Eye (tissue), 1 donor: ENCODE measurements at places on chromosomes 6 and 20.

DNA sequence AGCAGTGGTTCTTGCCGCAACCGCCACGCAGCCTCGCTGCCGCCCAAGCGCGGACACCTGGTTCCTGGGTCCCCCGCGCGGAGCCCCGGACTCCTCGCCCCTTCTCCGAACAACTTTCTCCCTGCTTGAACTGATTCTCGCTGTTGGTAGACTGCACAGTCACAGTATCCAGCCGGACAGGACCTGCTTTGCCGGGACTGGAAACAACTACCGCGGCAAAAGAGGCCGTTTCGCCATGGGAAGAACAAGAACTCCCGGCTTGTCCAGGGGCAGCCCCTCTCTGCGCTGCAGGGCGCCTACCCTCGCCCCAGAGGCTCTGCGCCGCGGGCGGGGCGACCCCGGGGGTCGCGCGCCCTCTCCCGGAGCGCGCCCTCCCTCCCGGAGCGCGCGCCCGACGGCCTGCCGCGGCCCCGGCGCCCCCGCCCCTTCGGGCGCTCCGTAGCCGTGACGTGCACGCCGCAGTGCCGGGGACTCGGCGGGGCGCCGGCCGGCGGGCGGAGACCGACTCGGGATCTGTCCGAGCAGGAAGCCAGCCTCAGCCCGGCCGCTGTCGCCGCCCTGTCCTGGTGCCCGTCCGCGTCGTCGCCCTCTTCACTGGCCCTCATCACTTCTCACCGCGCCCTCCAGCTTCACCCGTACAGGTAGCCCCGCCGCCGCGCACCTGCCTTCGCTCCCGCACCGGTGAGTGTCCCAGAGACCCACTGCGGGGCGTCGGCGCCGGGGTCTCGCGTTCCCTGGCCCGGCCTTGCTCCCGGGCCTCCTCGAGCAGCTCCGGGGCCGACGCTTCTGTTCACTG is at the start of gene MYO6:
Gene MYO6, plus strand, starts transcription at position 497 of the 796 bp plus-strand sequence. CDS start 68,309 bp downstream, outside the sequence.
- peak; percentile 87 for DNase-seq

- no peak for DNase-seq
These were observed 20.1 kb upstream of the PLEKHG1 start for GRCh38 chr6:150579611-150580010.

GRCh38 chr6:118544105-118544504 is 4.0 kb upstream of the PLN start:
- no peak for DNase-seq

DNA sequence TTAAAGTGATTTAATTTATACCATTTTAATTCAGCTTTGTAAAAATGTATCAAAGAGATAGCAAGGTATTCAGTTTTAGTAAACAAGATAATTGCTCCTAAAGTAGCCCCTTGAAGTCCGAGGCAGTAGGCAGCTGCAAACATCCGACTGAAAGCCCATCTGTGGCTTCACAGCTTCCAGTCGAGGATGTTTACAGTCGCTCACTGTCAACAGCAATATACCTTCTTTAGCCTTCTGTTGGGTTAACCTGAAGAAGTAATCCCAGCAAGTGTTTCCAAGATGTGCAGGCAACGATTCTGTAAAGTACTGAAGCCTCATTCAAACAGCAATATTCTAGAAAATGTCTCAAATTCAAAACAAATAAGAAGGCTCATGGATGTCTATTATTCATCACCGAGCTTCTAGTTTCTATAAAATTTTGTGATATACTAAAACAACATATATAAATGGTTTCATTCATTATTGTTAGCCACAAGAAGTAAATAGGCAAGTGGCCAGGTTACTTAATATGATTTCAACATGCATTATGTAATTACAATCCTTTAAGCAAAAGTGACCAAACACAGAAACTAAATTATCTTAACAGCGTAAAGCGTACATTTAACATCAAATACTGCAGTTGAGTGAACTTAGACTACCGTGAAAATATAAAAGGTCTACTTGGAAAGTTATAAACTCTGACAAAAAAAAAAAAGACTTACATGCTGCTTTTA is 115.0 kb downstream of the OGFRL1 start:
- DNase-seq, result no peak

GRCh38 chr6:51868591-51869355 is 218.6 kb downstream of the PKHD1 start:
- DNase-seq, result no peak

DNA sequence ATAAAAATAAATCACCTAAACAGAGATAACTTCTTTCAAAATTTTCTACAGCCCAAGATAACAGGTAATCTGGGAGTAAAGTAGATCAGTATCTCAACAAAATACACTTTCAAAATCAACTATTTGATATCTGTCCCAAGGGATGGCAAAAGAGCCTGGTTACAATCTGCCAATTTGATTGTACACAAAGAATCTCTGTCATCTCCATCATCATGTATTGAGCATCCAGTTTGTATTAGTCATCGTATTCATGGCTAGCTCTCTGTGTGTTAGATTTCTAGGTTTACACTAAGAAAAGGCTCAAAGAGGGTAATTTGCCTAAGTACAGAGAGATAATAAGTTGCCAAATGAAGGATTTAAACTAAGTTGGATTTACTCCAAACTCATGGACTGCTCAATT is 329.0 kb upstream of the NRSN1 start:
- DNase-seq, result no peak

GRCh38 chr20:32036252-32036651 is 15.8 kb upstream of the HCK start:
- DNase-seq, result no peak

DNA sequence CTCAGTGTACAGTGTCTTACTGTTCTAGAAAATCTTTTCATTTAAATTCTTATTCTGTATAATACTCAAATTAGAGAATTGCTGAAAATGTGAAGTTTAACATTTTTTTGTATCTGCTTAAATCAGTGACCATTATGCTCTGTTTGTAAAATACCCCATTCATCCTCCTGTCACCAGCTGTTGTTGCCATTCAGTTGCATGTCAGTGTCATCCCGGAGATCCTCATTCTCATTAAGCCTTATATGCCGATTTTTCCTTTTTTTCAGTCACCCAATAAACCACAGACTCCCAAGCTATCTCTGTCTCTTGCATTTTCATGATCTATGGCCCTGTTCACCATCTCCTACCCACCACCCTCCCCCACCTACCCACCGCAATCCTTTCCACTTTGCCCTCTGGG is 20.4 kb downstream of the GTF2H5 start:
- no peak for DNase-seq

DNA sequence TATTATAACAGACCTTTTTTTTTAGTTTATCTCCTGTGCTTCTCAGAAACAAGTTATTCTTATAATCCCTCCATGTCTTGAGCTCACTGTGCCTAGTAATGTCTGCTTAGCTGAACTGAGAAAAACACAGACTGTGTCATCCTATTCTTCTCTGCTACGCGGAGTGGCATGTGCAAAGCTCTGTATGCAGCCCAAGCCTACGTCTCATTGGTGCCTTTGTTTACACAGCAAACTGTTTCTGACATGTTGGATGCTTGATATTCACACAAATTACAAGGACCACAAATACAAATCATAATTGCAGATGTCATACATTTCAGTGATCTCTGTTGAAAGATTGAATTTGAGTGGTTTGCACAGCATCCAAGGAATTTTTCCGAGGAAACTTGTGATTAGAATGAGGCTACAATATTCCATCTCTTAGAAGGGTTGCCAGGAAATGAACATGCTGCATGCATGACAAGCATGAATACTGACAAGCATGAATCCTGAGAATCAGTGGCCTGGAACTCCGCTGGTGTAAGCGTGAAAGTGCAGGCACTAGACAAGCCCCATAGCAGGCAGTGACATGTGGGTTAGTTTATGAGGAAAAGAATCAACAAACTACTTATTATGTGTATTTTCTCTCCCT is 128.4 kb upstream of the SGK1 start:
- peak; percentile 93 for DNase-seq

DNA sequence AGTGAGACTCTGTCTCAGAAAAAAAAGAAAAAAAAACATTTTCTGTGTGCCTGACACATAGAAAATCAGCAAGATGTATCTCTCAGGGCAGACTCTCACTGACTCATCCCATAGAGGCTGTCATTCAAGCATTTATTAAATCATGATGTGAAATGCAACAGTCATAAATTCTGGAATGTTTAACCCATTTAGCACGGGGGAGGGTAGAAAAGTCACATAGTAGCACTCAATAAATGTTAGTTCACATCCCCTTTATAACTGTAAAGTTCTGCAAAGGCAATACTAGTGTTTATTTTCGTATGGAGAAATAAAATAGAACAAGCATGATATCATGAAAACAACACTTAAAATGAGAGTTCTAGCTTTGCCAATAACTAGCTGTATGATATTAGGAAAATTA is 15.5 kb upstream of the CARMIL1 start:
- no peak for DNase-seq

DNA sequence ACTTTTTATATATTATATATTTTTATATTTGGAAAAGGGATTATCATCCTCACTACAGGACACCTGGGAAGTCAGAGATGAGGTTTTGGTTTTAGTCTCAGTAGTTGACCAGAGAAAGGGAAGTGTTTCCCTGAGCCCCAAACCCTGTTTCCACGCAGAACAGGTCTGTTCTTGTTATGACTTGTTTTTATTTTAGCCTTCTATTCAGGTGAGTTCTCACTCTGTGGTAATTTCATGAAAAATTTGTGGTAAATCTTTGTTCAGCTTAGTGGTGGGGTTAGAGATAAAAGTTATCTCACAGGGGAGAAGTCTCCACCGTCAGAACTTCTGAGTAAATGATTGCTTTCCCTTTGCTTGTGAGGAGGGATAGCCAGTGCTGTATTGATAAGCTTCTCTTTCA is 224.9 kb downstream of the FARS2 start:
- no peak for DNase-seq

DNA sequence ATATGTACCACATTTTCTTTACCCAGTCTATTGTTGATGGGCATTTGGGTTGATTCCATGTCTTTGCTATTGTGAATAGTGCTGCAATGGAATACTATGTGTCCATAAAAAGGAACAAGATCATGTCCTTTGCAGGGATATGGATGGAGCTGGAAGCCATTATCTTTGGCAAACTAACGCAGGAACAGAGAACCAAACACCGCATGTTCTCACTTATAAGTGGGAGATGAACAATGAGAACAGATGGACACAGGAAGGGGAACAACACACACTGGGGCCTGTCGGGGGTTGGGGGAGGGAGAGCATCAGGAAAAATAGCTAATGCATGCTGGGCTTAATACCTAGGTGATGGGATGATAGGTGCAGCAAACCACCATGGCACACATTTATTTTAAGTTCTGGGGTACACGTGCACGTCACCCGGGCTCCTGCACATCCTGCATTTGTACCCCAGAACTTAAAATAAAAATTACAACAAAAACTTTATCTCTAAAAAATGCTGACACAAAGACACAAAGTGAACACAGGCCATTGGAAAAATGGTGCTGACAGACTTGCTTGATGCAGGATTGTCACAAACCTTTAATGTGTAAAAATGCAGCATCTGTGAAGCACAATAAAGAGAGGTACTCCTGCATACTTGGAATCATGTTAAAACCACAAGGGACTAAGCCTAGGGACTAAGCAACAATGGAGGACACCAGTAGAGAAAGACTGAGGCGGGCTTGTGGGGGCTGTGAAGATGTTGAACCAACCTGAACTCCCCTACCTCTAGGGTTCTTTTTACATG is 48.8 kb downstream of the BCAS1 start:
- no peak for DNase-seq

- DNase-seq, result no peak
These were observed 933.9 kb downstream of the EPHA7 start for GRCh38 chr6:92485487-92485886.

DNA sequence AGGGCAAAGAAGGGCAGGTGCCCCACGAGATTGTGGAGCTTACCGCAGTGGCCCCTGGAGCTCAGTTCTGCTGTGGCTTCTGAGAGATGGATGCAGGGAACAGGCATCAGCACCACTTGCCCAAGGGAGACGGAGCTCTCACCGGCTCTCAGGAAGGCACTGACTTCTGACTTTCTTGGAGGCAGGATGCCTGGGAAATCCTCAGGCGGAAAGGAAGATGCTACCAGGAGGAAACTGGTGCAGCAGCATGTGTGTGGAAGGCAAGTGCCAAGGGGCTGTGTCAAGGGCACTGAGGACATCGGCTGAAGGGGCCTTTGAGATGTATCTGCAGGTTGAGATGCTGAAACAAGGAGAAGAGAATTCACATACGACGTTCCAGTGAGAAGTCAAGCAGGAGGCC is 64.0 kb downstream of the FOXA2 start:
- DNase-seq, result no peak

DNA sequence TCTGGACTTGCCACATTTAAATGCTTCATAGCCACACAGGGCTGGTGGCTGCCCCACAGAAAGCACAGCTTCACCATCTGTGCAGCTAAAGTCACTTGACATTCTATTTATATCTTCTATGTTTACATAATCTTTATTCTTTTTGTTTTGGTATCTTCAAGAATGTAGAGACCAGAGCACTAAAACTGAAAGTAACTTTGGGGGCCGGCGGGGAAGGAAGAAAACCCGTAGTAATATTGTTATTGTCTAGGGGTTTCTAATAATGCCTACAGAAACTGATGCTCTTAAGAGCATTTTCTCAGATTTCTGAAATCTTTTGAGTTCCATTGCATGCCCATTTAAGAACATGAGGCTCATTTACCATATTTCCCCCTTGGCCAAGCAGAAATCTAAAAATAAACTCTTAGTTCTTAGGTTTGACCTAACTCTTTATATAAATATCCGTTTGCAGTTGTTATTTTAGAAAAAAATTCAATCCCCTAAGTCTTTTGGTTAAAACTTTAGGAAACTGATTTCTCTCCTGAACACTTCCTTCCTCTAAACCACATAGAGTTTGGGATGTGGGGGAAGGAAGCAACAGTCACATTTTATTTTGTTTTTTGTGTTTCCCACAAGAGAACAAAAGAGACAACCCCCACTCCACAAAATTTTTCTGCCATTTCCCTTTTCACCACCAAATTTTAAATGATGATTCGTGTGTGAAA is 207.6 kb downstream of the OGFRL1 start:
- DNase-seq, result no peak

- DNase-seq, result no peak
These were observed 11.9 kb downstream of the ADGRF4 start for GRCh38 chr6:47710295-47710694.

DNA sequence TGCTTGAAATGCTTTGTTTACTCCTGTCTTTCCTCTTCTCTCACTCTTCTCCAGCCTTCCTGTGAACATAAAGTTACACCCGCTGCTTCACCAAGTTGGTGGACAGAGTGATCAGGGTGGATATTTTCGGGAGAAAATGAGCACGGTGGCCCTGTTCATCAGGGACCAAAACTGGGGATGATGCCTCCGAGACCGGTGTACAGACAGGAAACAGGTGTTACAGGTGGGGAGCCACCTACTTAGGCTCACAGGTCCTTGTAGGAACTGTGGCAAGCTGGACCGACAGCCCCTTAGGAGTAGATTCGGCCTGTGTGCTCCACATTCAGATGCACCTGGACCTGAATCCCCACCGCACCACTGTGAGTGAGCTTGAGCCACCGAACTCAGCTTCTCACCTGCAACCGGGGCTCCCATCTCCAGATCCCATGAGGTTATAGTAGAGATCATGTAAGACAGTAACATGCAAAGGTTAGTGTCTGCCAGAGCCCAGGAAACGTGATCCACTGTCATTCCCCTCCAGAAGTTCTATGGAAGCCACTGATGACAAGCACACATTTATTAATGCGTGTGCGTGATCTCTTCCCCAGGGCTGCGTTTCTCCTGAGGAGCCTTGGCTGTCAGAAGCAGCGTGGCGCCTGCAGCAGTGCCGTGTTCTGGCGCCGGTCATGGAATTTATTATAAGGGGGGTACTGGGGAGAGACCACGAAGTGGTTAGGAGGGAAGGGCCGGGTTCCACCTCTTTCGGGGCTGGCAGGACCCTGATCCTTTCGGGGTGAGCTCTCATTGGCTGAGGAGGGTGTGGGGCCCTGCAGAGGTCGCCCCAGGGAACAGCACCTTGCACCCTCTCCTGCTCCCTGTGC is 94.2 kb downstream of the ERMARD start:
- no peak for DNase-seq

GRCh38 chr6:87721311-87721710 is 19.3 kb upstream of the AKIRIN2 start:
- no peak for DNase-seq
